T-helper 1 cell (primary cell): ENCODE measurements at places on chromosomes 2 and 18.

DNA sequence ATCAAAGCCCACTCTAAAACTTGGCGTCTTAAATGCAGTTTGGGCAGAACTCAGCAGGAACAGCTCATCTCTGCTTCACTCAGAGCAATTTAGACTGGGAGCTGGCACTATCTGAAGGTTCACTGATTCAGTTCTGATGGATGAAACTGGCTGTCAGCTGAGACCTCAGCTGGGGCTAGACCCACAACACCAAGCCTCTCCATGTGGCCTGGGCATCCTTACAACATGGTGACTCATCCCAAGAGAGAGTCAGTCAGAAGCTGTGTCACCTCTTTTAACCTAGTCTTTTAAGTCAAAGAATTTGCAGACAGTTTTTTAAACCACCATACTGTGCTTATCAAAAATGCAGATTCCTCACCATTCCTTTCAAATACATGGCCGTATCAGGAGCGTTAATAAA is 62.6 kb upstream of the ZNF397 start:
- DNase-seq = no peak

DNA sequence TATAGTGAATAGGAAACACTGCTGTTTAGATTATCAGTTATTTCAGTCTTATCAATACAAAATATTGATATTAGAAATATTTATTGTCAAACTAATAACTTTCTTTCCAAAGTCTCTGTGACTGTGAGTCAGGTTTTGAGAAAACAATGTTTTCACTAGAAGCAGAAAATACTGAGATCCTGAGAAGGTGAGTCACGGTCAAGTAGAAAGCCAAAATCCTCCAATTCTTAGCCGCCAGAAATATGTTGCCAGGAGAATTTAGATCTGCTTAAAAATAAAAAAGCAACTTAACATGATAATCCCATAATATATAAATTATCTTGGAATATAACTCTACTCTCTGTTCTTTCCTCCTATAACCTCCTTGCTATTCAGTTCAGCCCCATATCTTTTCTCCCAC is 181.9 kb upstream of the NRXN1 start:
- no peak for DNase-seq

DNA sequence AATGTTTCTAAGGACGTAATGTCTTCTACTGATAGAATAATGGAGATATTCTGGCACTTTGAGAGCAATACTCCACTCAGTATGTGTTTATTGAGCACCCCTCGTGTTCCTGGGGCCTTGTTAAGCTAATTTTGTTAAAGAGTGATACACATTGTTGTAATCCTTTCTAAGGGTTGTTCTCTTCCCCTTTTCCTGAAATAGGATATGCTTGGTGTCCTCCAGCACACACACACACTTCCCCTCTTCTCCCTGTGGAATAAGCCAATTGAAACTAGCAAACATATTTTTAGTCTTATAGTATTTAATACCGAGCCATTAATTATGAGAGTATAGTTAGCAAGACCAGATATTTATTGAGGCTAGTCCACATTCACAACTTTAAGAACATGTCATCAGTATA is 114.1 kb downstream of the CRIM1 start:
- no peak for DNase-seq

DNA sequence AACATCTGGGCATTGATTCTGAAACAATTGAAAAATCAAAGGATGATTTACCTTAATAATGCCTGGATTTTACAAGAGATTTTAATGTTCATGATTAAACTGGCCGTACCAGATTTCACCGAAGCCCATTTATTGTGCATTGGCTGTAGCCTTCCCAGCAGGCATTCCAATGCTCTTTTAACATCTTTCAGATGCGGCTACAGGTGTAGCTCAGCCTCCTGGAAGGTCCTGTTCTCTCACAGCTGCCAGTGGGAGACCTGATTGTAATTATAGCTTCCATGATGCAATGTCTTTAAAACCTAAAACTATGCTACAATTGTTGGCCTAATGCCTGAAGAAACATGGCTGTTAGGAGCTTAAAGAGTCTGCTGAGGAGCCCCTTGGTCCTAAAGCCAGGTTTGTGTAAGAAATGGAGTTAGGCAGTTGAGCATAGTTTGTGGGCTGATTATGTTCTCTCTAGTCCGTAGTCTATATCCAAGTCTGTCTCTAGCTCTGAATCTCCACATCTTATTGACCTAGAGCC is 147.4 kb downstream of the CERS6 start:
- no peak for DNase-seq

- no peak for DNase-seq
These were observed 15.0 kb downstream of the GPR55 start for GRCh38 chr2:230909841-230910545.
